ENCODE measurements at places on chromosomes 4 and X.

DNA sequence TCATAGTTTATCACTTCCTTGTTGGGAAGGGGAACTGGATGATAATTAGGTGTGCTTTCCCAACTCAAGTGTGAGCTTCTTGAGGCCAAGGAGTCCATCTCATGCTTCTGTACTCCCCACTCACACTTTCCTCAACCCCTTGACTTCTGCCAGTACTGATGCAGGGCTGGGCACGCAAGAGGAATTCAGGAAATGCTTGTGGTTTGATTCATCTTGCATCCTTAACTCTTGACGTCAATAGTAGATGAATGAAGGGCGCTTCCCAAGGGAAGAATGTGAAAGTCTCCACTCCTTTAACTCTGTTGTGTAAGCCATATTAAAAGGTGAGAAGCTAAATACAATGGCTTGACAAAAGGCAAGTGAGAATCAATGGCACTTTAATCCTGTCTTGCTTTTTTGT lies 101.8 kb downstream of the AGTR2 start:
- no peak for DNase-seq

DNA sequence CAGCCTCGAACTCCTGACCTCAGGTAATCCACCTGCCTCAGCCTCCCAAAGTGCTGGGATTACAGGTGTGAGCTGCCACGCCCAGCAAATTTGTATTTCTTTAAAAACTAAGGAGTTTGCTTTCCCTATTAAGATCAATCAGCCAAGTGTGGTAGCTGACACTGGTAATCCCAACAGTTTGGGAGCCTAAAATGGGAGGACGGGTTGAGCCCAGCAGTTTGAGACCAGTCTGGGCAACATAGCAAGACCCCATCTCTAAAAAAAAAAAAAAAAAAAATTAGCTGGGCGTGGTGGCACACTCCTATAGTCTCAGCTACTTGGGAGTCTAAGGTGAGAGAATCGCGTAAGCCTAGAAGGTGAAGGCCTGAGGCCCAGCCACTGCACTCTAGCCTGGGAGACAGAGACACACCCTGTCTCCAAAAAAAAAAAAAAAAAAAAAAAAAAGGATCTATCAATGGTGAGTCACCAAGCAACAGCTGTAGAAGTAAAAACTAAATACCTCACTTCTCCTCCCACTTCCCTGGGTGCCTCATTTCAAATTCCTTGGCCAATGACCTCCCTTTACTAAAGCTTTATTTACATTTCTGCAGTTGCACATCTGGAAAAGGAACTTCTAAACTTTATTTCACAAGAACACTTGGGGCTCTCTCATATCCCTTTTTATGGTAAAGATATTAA lies 54.5 kb downstream of the LDB2 start:
- no peak for DNase-seq

DNA sequence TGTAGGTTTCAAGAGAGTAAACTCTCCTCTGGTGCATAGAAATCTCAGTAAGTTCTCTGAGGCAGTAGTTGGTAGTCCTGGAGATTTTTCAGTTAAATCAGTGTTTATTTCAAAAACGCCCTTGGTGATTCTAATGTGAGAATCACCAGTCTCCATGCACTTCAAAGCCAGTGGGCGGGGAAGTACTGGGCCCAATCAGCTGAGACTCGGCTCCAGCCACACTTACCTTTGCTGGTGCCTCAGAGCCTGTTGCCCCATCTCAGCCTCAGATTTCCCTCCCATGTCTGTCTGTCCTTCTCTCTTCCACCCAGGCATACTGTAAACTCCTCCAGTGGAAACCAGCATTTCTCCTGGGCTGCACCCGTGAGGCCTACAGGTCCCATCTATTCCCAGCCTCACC lies 7.4 kb upstream of the MGST2 start:
- no peak for DNase-seq

DNA sequence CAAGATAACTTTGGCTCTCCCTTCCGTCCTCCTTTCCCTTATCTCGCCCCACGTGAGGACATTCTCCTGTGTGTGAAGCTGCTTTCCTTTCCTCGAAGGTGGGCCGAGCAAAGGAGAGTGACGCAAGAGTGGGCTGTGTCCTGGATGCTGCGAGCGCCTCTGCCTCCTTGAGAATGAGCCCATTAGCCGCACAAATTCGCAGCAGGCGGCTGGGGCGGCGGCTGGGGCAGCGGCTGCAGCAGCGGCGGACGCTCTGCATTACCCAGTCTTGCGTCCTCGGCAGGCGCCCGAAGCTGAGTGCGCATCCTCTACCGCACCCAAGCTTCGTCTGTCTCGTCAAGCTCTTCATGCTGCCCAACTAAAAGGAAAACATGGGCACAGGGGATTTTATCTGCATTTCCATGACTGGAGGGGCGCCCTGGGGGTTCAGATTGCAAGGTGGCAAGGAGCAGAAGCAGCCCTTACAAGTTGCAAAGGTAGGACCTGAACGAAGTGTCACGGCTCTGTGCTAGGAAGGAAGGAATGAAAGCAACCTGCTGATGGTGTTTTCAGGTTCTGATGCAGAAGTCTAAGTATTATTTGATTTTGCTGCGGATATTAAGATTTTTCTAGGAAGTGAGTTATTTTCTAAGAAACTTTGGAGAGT lies at the start of gene SYNPO2:
SYNPO2 (plus strand) TSS at position 189 of the 646 bp plus-strand sequence; CDS start at position 372, 183 bp downstream.
- no peak for DNase-seq

DNA sequence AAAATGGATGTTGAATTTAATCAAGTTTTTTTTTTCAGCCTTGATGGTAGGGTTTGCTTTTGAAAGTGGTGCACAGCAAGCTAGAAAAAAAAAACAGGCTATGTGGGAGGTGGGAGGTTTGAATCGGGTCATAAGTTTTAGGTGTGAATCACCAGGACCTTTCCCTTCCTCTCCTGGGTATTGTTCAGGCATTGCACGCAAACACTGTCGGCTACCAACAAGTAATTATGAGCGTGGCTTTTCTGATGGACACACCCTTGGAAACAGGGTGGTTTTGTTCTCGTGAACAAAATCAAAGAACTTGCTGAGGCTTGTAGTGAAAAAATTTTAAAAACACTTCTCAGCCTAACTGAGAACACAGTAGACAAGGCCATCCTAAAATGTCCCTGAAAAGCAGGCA lies 18.1 kb downstream of the PIR start:
- DNase-seq, result no peak

DNA sequence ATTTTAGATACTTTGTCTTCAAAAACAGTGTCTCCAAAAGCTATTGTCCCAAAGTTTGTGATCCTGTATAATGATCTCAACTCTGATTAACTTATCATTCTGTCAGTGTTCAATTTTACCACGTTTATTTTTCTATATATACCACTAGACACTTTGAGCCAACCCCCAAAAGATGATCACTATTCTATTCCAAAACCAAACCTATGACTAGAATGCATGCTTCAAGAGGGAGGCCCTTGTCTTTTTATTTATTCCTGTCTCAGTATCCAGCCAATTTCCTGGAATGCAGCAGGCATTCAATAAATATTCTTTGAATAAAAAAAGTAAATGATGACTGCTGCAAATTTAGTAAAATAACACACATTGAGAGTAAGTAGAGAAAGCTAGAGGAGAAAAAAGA lies 275.6 kb downstream of the LDB2 start:
- DNase-seq, result no peak

- no peak for DNase-seq
Observed at GRCh38 chrX:120564925-120565324, 4.2 kb upstream of the CUL4B start.

GRCh38 chr4:154877110-154877760 lies 96.2 kb downstream of the RBM46 start:
- no peak for DNase-seq

DNA sequence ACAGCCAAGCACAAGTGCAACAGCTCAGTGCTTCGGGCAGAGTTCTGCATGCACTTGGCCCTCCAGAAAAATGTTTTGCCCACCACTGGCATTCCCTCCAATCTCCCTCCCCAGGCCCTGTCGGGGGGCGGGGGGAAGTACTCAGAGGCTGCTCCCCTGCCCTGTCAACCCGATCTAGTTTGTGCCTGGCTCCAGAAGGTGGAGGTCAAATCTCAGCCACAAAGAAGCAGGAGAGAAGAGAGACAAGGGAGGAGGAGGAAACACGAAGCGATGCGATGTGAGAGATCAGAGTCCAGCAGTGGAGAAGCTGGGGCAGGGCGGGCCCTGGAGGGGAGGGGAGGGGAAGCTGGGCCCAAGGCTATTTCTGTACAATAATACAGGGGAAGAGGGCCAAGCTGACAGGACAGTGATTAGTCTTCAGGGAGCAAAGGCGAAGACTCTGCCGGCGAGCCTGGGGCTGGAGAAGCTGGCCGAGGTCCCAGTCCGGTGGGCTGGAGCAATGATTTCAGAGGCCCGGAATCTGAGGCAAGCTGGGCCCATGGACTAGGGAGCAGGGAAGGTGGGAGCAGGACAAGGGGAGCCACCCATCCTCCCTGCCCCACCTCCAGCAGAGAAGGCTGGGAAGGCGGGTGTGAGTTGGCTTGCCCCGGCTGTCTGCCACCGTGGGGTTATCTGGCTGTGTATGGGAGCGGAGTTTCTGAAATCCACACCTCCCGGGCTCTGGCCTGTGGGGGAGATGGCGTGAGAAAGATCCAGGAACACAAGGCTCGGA lies 167.1 kb downstream of the EFNB1 start:
- DNase-seq, result no peak

- no peak for DNase-seq
Observed at GRCh38 chr4:123741906-123742305, 345.3 kb downstream of the SPRY1 start.

DNA sequence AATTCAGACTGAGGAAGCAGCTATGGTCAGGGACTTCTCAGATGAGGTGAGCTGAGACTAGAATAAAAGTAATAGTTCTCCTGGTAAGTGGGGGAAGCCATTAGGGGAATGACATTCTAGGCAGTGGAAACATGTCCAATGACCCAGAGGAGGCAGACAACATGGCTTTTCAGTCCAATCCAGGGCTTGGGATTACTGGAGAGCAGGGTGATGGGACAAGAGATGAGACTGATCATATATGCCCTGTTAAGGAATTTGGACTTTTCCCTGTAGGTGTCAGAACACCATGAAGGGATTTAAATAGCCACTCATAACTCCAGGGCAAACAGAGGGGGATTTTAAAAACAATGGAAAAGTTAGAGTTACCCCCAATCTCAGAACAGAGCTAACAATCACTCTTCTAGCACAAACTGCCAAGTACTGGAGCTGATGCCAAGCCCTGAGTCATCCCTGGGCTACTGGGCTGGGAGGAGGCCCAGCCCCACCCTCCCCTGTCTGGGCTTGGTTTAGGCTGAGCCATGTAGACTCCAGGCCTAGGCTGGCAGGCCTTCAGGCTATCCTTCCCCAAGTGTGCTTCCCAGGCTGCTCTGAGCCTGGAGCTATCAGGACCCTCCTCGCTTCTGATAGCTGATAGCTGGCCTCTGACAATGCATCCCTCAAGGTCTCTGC lies 22.7 kb upstream of the MSN start:
- DNase-seq, result no peak

GRCh38 chrX:39149761-39150160 lies 348.5 kb downstream of the MID1IP1 start:
- peak; percentile 22 for DNase-seq

DNA sequence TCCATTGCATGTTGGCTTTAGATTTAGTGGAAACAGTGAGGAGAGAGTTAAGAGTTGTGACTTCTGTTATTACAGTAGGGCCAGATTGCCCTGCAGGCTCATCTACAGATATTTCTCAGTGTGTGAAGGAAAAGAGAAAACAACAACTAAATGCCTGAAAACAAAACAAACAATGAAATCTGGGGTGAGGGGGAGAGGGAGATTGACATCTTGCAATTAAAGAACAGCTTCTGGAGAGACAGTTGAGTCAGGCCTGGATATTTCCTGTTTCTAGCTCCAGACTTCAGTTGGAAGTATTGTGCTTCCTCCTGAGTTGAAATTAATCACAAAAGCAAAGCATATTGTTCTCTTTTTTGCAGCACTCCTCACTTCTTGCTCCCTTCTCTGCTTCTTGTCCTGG lies 108.3 kb upstream of the SCML1 start:
- DNase-seq, result no peak

GRCh38 chr4:41718907-41719306 lies 29.6 kb downstream of the PHOX2B start:
- no peak for DNase-seq

DNA sequence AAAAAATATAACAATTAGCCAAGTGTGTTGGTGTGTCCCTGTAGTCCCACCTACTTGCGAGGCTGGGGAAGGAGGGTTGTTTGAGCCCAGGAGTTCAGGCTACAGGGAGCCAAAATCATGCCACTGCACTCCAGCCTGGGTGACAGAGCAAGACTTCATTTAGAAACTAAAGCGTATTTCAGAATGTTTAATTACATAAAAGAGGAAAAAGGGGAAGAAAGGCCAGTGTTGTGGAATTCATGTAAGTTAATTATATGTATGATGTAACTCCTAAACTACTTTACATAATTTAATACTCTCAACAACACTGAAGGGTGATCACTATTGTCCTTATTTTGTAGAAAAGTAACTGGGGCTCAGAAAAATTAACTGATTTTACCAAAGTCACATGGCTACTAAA lies 67.2 kb upstream of the HOPX start:
- DNase-seq, result no peak

GRCh38 chrX:154098551-154098950 lies 1.0 kb upstream of the MECP2 start:
- no peak for DNase-seq

DNA sequence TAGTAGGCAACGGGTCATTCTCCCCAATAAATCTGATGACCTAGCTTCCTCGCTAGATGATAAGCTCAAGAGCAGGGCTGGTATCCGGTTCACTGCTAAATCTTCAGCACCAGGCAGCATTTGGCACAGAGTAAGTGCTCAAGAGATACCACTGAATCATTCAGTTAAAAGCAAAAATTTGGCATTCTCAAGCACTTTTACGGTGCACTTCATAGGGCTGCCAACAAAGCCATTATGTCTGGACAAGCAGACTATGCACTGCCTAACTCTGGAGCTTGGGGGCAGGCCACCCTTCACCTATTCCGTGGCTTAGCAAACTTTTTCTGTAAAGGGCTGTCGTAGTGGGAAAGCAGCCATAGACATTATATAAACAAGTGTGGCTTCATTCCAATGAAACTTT lies 23.8 kb upstream of the CXorf38 start:
- DNase-seq, result no peak

DNA sequence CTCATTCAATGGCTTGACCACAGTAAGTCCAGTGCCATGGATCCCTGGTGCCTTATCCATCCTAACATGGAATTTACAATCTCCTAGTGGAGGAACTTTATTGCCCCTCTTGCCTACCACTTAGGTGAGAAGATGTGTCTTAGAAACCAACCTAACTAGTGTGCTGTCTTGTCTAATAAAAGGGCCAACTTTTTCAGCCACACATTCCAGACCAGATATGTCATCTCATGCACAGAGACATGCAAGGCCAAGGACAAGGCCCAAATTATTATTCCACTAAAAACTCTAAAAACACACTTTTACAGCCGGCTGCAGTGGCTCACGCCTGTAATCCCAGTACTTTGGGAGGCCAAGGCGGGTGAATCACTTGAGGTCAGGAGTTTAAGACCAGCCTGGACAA lies 10.6 kb upstream of the PRDX4 start:
- no peak for DNase-seq

- DNase-seq, result no peak
Observed at GRCh38 chr4:41652971-41653370, 95.6 kb downstream of the PHOX2B start.

- DNase-seq, result no peak
Observed at GRCh38 chrX:51891821-51892551, 1.4 kb upstream of the MAGED1 start.

- DNase-seq, result no peak
Observed at GRCh38 chr4:179353786-179354185, 1911.5 kb upstream of the AGA start.

- no peak for DNase-seq
Observed at GRCh38 chr4:5658974-5659373, 49.4 kb downstream of the EVC2 start.
